GM23338 (cell line): ENCODE measurements at places on chromosomes 16 and 17.
A peak's percentile ranks its signal among the peaks of the same experiment; 100 is the strongest.

- H3K27ac ChIP-seq = no peak overlapping the region
- no peak overlapping the region for H3K4me3 ChIP-seq
- H3K4me1 ChIP-seq = peaks cover 18% of the 10 kb centered on the region; the same call in 1 of the 2 replicates
These were observed 88.2 kb upstream of the CORO6 start for GRCh38 chr17:29710891-29711418.

- DNase-seq = no peak
- no peaks in the 10 kb centered on the region for H3K36me3 ChIP-seq
- H3K4me1 ChIP-seq = no peaks in the 10 kb centered on the region
- no peaks in the 10 kb centered on the region for H3K27me3 ChIP-seq
These were observed 74.2 kb downstream of the CRISPLD2 start for GRCh38 chr16:84893849-84894599.

DNA sequence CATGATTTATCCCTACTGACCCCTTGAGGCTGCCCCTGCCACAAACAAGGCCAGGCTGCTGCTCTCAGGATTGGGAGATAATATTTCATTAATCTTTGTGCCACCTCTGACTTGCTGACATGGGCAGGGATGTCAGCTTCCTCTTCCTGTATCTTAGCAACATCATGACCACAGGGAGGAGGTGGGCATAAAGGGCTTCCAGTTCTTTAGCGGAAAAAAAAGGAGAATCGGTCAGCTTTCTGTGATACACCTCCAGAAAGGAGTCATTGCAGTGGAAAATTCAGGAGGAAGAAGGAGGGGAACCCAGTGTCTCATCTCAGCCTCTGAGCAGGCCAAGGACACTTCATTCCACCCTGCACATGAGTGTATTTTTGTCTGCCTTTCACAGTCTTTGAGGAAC lies 206.8 kb upstream of the SDK2 start:
- no peak overlapping the region for H3K4me3 ChIP-seq
- no peaks in the 10 kb centered on the region for H3K4me1 ChIP-seq
- H3K36me3 ChIP-seq = no peaks in the 10 kb centered on the region
- no peak overlapping the region for H3K27ac ChIP-seq
- no peak for DNase-seq

GRCh38 chr16:66928702-66929388 lies 3.5 kb upstream of the RRAD start:
- peak; percentile 88 for DNase-seq
- H3K27ac ChIP-seq = no peak overlapping the region
- no peaks in the 10 kb centered on the region for H3K36me3 ChIP-seq
- peaks cover 44% of the 10 kb centered on the region for H3K27me3 ChIP-seq
- H3K4me1 ChIP-seq = peaks cover 8% of the 10 kb centered on the region

DNA sequence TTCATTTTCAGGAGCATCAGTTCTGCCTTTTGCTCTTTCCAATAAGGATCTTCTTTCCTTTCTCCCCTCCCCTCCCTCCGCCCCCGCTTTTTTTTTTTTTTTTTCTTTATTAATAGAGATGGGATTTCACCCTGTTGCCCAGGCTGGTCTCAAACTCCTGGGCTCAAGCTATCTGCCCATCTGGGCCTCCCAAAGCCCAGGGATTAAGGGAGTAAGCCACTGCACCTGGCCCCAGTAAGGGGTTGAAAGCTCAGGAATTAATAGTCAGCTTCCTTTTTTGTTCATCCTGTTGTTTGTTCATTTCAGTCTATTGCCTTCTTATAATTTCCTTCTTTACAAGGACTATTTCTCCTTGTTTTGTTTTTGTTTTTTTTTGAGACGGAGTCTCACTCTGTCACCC lies 7.9 kb upstream of the C17orf58 start:
- H3K4me3 ChIP-seq = no peak overlapping the region
- DNase-seq = no peak
- H3K36me3 ChIP-seq = no peaks in the 10 kb centered on the region

DNA sequence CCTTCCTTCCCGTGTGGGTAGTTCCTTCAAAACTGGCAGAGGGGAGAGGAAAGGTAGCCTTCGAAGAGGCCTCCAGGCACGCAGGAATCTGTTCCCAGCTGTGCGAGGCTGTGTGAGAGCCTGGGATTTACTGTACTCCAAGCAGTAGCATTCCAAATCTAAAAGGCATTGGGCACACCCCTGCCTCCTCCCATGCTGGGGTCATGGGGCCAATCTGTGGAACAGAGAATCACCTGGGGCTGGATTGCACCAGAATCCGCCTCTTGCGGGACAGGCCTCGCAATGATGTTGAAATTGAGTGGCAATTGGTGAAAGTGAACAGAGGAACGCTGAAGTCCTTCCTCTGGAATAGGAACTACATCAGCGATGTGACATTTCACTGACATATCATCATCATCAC lies 72.5 kb upstream of the IRX3 start:
- peaks cover 36% of the 10 kb centered on the region for H3K4me1 ChIP-seq
- no peak for DNase-seq
- H3K4me3 ChIP-seq = no peak overlapping the region
- no peak overlapping the region for H3K27ac ChIP-seq

DNA sequence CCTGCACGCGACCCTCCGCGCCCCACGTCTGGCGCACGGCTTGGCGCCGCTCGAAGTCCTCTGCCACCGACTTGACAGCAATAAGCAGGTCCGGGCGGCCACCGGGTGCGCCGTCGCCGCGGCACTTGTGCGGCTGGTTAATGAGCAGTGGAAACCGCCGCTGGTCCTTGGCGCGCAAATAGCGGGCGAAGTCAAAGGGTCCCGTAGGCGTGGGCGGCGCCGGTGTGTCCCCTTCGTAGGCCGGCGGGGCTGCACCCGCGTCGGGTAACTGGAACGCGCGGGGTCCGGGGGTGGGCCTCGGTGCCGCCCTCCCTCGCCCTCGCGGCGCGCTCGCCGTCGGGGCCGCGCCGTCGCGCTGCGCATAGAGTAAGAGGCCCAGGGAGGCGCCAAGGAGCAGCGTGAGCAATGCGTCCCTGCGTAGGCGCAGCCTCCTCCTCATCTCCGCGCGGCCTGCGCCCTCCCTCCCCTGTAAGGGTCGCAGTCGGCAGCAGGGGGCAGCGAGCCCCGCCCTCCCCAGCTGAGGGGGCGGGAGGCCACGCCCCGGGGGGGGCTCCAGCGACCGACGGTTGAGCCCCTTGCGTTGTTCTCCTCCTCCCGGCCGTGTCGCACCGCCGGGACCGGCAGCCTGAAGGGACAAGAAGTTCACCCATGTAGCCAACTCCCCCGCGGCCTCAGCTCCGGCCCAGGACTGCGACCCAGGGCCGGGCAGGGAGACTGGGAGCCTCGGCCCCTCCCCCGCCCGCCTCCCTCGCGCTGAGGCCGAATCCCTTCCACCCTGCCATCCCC lies 558 bp downstream of the B3GNT9 start:
- H3K4me3 ChIP-seq = peak overlapping the region; percentile 77
- peaks cover 6% of the 10 kb centered on the region; the same call in 1 of the 2 replicates for H3K4me1 ChIP-seq
- no peak overlapping the region for H3K27ac ChIP-seq
- peaks cover 72% of the 10 kb centered on the region for H3K27me3 ChIP-seq

DNA sequence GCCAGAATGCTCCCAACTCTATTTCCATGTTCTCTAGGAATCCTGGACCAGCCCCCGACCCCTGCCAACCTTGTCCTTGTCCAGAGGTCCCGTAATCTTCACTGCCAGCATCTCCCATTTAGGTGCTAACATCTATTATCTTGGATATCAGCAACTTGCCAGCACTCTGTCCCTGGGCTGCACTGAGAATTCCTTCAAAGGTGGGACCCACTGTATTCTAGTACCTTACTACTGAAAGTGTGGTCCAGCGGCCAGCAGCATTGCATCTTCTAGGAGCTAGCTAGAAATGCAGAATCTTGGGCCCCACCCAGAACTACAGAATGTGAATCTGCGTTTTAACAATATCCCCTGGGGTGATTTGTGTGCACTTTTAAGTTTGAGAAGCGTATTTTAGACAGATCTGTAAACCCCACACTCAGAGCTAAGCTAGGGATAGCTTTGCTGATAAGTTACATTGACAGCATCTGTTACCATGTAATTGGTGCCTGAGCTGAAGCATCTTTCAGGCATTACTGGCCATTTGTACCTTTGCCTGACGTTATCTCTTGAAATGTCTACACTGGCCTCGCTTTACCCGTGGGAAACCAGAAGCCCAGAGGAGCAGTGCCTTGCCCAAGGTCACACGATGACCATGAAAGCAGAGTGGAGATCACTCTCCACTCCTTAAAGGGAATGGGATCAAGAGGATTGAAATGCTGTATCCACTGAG lies 8.3 kb downstream of the ABAT start:
- no peak overlapping the region for H3K27ac ChIP-seq
- no peaks in the 10 kb centered on the region for H3K27me3 ChIP-seq
- no peak for DNase-seq
- no peak overlapping the region for H3K4me3 ChIP-seq
- H3K36me3 ChIP-seq = no peaks in the 10 kb centered on the region

DNA sequence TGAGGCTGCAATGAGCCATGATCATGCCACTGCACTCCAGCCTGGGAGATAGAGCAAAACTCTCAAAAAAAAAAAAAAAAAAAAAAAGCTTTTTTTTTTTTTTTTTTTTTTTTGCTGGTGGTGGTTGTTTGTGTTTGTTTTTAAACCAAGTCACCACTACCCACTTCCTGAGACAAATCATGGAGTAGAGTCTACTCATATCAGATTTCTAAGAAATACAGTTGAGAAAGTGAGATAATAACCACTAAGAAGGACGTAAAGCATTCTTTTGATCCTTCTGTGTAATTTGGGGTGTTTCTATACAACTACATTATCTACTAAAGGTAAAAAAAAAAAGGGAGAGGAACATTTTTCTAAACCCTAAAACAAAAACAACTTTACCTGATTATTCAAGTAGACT lies 38.0 kb downstream of the AXIN2 start:
- no peak overlapping the region for H3K4me3 ChIP-seq
- 0 out of 2 replicates have a peak, but pooled peaks cover 1% of the 10 kb centered on the region for H3K36me3 ChIP-seq
- H3K27me3 ChIP-seq = no peaks in the 10 kb centered on the region

DNA sequence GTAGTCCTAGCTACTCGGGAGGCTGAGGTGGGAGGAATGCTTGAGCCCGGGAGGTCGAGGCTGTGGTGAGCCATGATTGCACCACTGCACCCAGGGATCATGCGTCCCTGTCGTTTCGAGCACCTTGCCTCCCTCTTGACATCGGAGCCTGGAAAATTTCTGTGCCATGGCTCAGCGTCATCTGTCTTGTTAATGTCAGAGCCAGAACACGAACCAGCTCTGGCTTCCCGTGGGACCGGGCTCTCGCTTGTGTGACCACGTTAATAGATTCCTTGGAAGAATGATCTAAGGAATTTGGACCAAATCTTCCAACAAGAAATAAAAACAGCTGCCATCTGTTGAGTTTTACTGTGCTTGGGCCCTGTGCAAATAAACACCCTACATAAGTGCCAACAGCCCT lies 117.7 kb downstream of the ABCC1 start:
- no peaks in the 10 kb centered on the region for H3K27me3 ChIP-seq
- peaks cover 5% of the 10 kb centered on the region; the same call in 1 of the 2 replicates for H3K36me3 ChIP-seq

DNA sequence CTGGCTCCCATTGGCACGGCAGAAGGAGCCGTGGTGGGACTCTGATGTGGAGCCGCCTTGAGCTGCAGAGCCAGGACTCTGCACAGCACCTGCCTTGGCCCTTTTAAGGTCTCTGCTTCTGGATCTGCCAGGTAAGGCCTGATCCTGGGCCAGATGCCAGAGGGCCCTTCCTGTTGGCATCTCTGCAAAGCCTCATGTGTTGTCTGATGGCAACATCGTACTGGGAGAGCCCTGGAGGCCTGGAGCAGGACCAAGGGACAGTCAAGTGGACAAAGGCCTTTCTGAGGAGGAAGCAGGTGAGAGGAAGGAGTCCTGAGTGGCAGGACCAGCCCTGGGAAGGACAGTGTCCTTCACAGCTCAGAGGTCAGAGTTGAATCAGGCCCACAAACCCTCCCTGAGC lies 26.1 kb downstream of the SOCS1 start:
- no peak overlapping the region for H3K4me3 ChIP-seq
- H3K27ac ChIP-seq = no peak overlapping the region
- no peak for DNase-seq
- H3K4me1 ChIP-seq = peaks cover 9% of the 10 kb centered on the region; the same call in 1 of the 2 replicates

- no peaks in the 10 kb centered on the region for H3K27me3 ChIP-seq
- no peak overlapping the region for H3K27ac ChIP-seq
- no peak overlapping the region for H3K4me3 ChIP-seq
- DNase-seq = no peak
- H3K36me3 ChIP-seq = no peaks in the 10 kb centered on the region
These were observed 55.6 kb upstream of the CCL2 start for GRCh38 chr17:34199454-34199853.

GRCh38 chr16:81478876-81479511 lies 34.4 kb downstream of the CMIP start:
- H3K4me3 ChIP-seq = no peak overlapping the region
- H3K36me3 ChIP-seq = no peaks in the 10 kb centered on the region
- peaks cover 17% of the 10 kb centered on the region for H3K4me1 ChIP-seq
- H3K27ac ChIP-seq = no peak overlapping the region
- no peaks in the 10 kb centered on the region for H3K27me3 ChIP-seq

DNA sequence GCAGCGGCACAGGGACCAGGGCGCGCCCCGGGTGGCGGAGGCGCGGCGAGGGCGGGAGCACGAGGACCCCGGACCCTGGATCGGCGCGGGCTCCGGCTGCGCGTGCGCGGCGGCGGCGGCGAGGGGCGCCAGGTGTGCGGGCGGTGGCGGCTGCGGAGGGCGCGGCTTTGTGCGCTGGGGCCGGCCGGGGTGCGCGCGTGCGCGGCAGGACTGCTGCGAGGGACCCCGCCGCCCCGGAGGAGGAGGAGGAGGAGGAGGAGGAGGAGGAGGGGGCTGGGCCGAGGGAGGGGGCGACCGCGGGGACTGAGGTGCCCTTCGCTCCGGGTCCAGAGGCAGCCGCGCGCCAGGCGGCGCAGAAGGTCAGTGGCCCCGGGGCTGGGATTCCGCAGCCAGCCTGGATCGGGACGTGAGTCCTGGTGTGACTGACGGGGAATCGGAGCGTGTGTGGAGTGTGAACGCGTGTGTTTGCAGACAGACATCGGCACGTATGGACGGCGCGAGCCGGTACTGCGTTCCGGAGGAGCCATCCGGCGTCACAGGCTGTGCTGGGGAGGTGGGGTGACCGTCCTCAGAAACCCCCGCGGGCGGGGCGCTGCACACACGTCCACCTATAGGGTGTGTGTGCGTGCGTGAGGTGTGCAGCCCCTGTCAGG lies 19.5 kb upstream of the RAP1GAP2 start:
- H3K36me3 ChIP-seq = no peaks in the 10 kb centered on the region
- 0 out of 2 replicates have a peak, but pooled peaks cover 4% of the 10 kb centered on the region for H3K4me1 ChIP-seq
- no peaks in the 10 kb centered on the region; the same call in 1 of the 2 replicates for H3K27me3 ChIP-seq
- DNase-seq = peak; percentile 84

GRCh38 chr17:5711344-5711743 lies 127.0 kb upstream of the NLRP1 start:
- no peak for DNase-seq
- no peaks in the 10 kb centered on the region for H3K27me3 ChIP-seq
- no peaks in the 10 kb centered on the region for H3K4me1 ChIP-seq
- H3K4me3 ChIP-seq = no peak overlapping the region
- no peak overlapping the region for H3K27ac ChIP-seq

GRCh38 chr17:56309897-56310296 lies 156.6 kb downstream of the ANKFN1 start:
- no peaks in the 10 kb centered on the region for H3K36me3 ChIP-seq
- no peaks in the 10 kb centered on the region for H3K27me3 ChIP-seq
- no peak for DNase-seq
- no peak overlapping the region for H3K27ac ChIP-seq
- H3K4me1 ChIP-seq = no peaks in the 10 kb centered on the region

- peaks cover 16% of the 10 kb centered on the region for H3K4me1 ChIP-seq
- H3K36me3 ChIP-seq = no peaks in the 10 kb centered on the region
- no peaks in the 10 kb centered on the region for H3K27me3 ChIP-seq
- no peak overlapping the region for H3K4me3 ChIP-seq
- peak; percentile 35 for DNase-seq
- no peak overlapping the region for H3K27ac ChIP-seq
These were observed 13.2 kb downstream of the RPH3AL start for GRCh38 chr17:339193-340061.

- H3K4me3 ChIP-seq = no peak overlapping the region
- no peak overlapping the region for H3K27ac ChIP-seq
- no peak for DNase-seq
- no peaks in the 10 kb centered on the region for H3K27me3 ChIP-seq
- H3K4me1 ChIP-seq = no peaks in the 10 kb centered on the region
These were observed 35.4 kb upstream of the NOG start for GRCh38 chr17:56558088-56558487.
